ENCODE measurements at places on chromosomes 12 and 14. TPM values are rescaled to one million over a fixed set of nuclear protein-coding genes. Genes with fewer than 3 reads are reported as not detected.

DNA sequence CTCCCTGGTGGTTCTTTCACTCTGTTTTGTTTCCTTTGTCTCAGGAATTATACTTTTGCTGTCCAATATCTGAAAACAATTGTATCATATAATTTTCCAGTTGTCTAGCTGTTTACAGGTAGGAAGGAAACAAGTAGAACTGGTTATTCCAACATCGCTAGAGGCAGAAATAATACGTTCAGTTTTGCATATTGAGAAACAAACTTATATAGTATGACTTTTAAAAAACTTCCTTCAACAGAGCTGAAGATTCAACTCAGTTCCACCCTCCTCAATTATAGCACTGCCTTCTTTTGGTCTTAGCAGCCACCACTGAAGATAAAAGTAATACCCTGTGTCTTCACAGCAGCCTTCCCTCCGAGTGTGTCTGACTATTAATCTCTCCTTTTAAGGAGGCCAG is 214.3 kb downstream of the EFCAB11 start:
- DNase-seq = no peak

GRCh38 chr12:69685810-69686209 is 13.3 kb downstream of the BEST3 start:
- peak; percentile 40 for DNase-seq

GRCh38 chr12:24797901-24798300 is 151.0 kb downstream of the BCAT1 start:
- DNase-seq = no peak

GRCh38 chr12:94832780-94833681 is 170.5 kb downstream of the NDUFA12 start:
- no peak for DNase-seq

DNA sequence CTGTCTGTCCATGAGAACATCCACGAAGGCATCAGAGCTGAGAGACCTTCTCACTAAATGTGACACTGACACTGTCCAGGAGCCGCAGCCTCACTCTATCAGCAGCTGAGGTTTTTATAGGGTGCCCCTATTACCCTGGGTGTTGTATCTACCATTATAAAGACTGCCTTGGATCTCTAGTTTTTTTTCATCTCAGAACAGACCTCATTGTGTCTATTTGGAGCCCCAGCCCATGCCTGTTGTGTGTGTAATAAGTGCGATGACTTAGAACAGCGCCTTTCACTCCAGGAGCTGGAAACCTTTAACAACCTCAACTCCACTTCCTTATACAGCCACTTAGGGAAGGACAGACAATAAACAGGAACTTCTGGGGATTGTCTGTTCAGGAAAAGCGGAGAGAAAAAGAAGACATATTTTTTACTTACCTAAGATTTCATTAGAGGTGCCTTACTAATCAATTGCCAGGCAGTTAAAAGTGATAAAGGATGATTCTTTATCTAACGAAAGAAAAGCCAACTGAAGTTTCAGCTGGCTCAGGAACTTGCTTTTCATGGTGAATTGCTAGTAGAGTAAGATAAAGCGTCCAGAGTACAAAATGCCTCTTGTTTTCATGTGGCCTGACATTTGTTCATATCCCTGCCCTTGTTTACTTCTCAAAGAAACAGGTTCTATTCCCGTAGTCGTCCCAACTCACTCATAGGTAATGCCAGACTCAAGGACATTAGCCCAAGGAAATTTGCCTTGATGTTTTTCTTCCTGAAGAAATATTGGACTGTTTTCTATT is 420.6 kb downstream of the RAD51B start:
- DNase-seq = no peak

DNA sequence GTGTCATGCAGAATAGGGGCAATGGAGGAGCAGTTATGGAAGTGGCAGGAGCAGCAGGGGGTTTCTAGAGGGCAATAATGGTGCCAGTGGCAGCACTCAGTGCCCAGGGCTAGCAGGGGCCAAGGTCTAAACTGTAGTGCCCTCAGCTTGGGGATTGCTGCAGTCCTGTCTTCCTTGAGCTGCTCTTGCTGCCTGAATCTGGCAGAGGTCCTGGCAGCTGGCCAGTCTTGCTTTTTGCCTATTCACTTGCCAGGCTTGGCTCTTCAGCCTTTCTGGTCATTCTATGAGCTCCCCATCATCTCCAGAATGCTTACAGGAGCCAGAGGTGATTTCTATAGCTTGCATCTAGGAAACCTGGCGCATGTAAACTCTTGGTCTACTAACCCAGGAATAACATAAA is 72.0 kb downstream of the SUDS3 start:
- DNase-seq = no peak

- no peak for DNase-seq
Observed at GRCh38 chr14:87170179-87170578, 822.8 kb downstream of the GALC start.

GRCh38 chr14:79783041-79783440 is 428.3 kb downstream of the DIO2 start:
- DNase-seq = no peak

DNA sequence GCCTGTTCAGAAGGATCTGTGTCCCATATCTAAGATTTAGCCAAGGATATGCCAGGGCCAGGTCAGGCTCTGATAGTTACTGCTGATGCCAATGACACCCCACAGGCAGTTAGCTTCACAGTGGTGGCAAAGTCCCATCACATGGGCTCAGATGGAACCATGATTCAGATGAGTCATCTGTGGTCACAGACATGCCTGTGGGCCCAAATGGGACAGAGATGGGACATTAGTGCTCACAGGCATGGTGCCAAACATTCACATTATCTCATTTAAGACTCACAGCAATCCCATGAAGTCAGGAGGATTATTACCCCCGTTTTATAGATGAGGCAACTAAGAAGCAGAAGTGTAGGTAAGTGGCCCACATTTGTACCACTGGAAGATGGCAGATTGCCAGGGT is 207.8 kb downstream of the DPF3 start:
- no peak for DNase-seq

DNA sequence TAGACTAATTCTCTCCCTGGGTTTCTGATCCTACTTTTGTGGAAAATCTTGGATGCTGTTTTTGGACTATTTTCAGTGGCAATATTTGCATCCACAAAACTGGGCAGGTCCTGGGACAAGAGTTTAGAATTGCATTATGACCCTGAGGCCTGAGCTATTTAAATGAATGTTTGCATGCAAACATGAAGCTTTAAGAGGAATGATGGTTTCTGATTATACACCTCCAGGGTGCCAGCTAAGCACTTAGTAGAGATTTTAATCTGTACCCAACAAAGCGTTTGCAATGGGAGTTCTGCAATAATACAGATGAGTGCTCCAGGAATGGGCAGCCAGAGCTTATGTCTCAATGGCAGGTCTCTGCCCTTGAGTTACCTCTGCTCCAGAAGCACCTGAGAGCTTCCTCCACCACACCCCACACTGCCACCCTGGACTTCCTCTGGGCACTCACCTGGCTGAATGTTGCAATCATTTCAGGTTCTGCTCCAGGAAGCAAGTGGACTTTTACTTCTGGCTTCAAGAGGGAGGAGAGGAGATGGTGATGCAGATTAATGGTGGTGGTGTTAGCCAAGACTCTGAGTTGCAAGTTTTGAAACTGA is 6.0 kb upstream of the SPTLC2 start:
- no peak for DNase-seq

GRCh38 chr12:19208456-19208855 is 78.9 kb downstream of the PLEKHA5 start:
- no peak for DNase-seq

GRCh38 chr14:67883717-67884116 is 64.1 kb downstream of the RAD51B start:
- no peak for DNase-seq

GRCh38 chr14:104202259-104203070 is 64.1 kb downstream of the KIF26A start:
- no peak for DNase-seq

The ZNF10 gene
- 6.2 TPM for polyA plus RNA-seq

The GALNT8 gene
- polyA plus RNA-seq = 4.4 TPM

The TRIM9 gene
- polyA plus RNA-seq = 2.0 TPM

The BIN2 gene
- polyA plus RNA-seq = 3.0 TPM

The CBLN3 gene
- 2.6 TPM for polyA plus RNA-seq
